ENCODE measurements at places on chromosomes 2 and 18. TPM values are rescaled to one million over a fixed set of nuclear protein-coding genes. Genes with fewer than 3 reads are reported as not detected.

DNA sequence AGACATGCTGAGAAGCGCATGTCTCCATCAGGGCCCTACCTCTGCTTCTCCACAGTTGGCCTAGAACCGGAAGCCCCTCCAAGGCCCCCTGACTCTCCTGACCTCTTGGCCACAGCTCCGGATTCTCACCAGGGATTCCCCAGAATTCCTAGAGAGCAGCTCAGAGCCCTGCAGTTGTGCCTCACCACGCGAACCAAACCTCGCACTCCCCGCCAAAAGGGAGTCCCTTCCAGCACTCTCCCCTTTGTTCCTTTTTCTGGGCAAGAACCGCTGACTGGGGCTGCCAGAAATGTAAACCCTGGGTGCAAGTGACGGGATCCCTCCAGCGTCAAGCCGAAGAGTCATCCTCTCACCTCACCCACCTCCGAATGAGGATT is 36.7 kb downstream of the AFF3 start:
- peak; percentile 92 for DNase-seq

DNA sequence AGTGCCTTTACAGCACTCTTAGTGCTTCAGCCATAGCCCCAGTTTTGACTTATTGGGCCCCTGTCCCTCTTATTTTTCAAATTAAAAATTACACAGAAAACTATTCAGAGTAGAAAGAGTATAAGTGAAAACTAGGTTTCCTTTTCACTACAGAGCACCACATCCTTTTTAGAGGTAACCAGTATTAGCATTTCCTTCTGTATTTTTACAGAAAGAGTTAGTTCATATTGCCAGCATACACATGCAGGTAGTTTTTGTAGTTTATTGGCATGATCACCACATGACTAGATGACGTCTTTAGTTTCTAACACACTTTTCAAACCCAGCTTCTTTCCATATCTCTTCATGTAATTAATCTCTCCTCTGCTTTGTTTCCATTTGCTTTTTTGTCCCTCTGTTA is 66.4 kb downstream of the UBE2E3 start:
- DNase-seq = no peak

DNA sequence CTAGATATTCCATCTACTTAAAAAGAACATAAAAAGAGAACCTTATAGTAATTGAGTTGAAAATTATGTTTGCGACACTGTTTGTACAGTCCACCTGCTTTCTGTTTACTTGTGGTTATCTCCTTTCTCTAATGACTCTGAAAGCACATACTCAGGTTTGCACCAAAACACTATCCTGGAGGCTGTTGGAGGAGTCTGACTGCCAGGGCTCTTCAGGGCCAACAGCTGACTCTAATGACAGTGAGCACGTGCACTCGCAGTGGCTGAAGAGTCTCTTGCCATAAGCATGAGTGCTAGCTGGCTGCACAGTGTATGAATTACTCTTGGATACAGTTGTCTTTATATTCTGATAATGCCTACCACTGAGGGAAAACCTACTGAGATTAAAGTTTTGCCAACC is 16.7 kb upstream of the GLS start:
- DNase-seq = no peak

- no peak for DNase-seq
Observed at GRCh38 chr18:52054324-52054723, 285.7 kb upstream of the DCC start.

GRCh38 chr18:13499803-13500202 is 226.6 kb downstream of the FAM210A start:
- DNase-seq = no peak

GRCh38 chr2:236712304-236712703 is 142.7 kb downstream of the ACKR3 start:
- no peak for DNase-seq

- DNase-seq = no peak
Observed at GRCh38 chr2:189641002-189641401, 20.3 kb upstream of the ASNSD1 start.

GRCh38 chr2:10598501-10598900 is 91.3 kb downstream of the NOL10 start:
- no peak for DNase-seq

- DNase-seq = no peak
Observed at GRCh38 chr2:118763797-118764196, 83.7 kb downstream of the EN1 start.

DNA sequence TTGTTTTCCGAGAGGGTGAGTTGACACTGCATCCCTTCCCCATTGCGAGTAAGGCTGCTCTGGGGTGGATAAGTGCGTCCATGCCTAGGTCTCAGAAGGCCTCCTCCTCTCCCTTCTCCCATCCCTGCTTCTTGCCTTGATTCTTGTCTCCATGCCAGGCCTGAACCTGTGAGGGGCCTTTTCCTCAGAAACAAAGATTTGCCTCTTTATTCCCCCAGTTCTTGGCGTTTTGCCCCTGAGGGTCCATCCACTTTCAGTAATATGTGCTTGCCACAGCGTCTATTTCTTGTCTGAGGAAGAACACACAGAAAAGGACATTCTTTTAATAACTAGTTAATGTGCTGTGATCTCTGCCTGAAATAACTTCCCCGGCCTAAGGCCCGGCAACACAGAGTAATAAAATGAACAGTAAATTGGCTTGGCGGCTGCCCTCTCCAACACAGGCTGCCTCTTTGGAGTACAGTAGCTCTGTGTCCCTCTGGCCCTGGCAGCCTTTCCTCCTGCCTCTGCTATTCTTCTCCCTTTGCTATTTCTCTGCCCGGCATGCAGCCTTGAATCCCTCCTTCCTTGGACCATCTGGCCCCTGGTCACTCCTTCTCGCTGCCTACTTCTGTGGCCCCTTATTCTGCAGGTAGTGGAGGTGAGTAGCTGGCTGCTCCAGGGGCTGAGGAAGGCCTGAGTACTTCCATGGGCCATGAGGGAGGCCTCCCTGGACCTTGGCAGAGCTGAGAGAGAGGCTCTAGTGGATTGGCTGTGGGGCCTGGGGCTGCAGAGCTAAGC is 4.4 kb downstream of the EHD3 start:
- DNase-seq = no peak

DNA sequence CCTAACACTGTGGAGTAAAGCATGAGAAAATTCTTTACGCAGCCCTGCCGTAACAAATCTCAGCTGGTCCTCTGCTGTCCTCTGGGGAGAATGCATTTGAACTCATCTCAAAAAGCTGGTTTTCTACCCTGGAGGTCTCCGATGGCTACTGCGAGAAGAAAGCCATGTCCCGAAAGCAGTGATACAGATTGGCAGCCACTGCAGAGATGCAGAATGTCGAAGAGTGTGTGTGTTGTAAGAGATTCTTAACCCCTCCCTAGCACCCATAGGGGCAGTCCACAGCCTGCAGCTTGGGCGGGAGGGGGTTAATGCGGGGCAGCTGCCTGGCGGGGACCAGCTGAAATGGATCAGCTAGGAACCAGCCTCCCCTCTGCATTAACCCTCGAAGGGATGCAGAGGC is 235.9 kb downstream of the ZNF516 start:
- DNase-seq = peak; percentile 64

- DNase-seq = no peak
Observed at GRCh38 chr18:78542204-78542603, 437.4 kb upstream of the SALL3 start.

DNA sequence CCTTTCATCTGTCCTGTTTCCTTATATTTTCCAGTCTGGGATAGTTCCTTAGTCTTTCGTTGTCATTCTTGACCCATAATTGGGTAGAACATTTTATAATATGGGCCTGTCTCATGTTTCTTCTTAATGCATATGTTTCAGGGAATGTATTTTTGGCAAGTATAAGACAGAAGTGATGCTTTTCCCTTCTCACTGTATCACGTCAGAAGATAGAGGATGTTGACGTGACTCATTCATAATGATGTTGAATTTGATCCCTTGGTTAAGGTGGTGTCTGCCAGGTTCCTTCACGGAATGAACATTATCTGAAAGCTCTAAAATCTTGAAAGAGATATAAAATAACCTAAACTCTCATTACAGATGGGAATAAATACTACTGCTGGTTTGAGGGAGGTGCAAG is 18.8 kb downstream of the CDH7 start:
- DNase-seq = no peak

DNA sequence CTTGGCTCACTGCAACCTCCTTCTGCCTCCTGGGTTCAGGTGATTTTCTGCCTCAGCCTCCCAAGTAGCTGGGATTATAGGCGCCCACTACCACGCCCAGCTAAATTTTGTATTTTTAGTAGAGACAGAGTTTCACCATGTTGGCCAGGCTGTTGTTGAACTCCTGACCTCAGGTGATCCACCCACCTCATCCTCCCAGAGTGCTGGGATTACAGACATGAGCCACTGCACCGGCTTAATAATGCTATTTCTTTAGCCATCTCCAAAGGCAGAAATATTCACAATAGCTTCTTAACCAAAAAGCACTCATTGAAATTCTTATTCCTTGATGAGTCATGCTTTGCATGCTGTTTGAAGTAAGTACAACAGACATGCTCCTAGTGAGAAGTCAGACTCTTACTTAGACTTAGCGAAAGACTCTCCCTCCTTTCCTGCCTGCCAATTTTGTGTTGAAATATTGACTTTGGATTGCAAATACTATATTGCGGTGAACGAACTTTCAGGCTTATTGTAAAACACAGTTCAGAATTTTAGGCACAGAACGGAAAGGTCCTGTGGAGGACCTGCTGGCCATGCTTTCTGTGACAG is 4.4 kb downstream of the ACTR3 start:
- no peak for DNase-seq

GRCh38 chr2:60394463-60394862 is 159.0 kb downstream of the BCL11A start:
- no peak for DNase-seq

GRCh38 chr2:85326406-85327159 is 1.2 kb downstream of the TGOLN2 start:
- DNase-seq = no peak

DNA sequence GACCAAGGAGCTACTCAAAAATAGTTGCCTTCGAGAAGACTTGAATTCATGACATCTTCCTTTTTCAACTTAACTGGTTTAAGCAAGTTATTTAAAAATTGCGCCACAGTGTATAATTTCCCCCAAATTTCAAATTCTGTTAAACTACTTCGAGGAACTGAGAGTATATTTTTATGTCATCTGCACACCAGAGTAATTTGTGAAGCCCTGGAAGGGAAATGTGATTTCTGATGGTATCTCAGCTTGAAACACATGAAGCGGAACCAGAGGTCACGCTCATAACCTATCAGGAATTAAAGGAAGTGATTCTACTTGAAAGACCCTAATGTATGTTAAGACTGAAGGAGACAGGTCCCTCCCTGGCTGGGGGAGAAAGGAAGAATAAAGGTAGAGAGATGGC is 33.9 kb upstream of the DARS1 start:
- no peak for DNase-seq

DNA sequence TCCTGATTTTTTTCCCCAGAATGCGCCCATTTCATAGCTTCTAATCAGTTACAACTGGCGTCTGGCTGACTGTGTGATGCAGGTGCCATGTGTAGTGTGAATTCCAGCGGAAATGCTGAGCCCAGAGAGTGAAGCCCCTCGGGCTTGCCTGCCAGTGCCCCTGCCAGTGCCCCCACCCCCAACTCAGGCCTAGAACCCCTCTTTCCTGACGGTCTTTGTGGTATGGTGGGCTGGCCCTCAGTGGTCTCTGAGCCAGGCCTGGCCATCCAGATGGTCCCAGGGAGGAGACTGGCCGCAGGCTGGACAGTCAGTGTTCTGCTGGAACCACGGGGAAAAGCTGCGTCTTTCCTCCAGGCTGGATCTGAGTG is 3.1 kb downstream of the RAMP1 start:
- DNase-seq = peak; percentile 70

- no peak for DNase-seq
Observed at GRCh38 chr2:1736997-1737480, 7.3 kb downstream of the PXDN start.

DNA sequence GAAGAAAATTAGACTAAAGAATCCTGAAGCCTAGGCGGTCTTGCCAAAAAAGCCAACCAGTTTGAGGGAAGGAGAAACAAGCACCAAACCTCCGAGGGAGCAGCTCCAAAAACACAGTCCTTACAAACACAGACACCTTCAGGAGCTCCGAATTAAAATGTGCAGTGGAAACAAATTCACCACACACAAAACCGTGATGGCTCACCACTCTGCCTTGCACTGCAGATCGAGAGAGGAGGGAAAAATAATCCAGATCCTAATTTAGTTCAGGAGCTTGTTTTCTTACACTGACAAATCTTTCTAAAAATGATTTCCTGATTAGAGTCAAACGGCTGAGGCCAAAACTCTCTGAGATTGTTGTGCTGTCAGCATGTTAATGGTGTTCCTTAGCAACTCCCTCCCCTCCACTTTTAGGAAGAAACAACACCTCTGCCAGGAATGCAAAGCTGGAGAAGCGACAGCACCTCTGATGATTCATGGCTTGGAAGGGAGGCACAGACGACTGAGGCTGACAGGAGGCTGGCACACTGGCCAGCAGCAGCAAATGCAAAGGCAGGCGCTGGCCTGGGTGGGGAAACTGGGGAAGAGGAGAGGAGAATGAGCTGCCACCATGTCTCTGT is 249.4 kb upstream of the KLHL29 start:
- no peak for DNase-seq

DNA sequence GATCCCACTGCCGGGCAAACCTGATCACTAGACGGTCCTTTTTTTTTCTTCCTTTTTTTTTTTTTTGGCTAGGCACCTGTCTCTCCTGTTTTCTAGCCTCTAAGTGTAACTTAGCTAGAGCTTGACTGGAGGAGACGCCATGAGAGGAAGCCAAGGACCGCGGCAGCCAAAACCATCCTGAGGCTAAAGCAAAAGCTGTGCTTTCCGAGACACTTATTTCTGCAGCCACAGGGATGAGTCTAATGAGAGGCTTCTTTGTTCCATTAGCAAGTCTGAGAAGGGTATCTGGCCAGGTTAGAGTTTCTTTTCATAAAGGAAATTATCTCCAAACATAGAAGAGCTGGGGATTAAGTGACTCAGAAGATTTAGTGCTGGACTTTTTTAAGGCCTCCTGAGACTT is 7.3 kb upstream of the CXCR4 start:
- DNase-seq = no peak

- DNase-seq = no peak
Observed at GRCh38 chr2:219560037-219560892, 11.1 kb downstream of the OBSL1 start.

The CNTNAP5 gene
- total RNA-seq = not detected

The ZNF385B gene
- 5.0 TPM for total RNA-seq

The TWIST2 gene
- total RNA-seq = 47.9 TPM

The LIMS3 gene
- total RNA-seq = 5.0 TPM

The REG1B gene
- total RNA-seq = not detected

The NT5C1B gene
- not detected for total RNA-seq

The CEBPZOS gene
- 28.4 TPM for total RNA-seq

The NAT8 gene
- not detected for total RNA-seq

The ANKRD30B gene
- total RNA-seq = not detected

Data from esophagus muscularis mucosa (tissue), 4 donors.